Activated CD4-positive, alpha-beta T cell treated with anti-CD3 and anti-CD28 coated beads for 1 hour (primary cell): ENCODE measurements at places on chromosomes 1 and 21.

DNA sequence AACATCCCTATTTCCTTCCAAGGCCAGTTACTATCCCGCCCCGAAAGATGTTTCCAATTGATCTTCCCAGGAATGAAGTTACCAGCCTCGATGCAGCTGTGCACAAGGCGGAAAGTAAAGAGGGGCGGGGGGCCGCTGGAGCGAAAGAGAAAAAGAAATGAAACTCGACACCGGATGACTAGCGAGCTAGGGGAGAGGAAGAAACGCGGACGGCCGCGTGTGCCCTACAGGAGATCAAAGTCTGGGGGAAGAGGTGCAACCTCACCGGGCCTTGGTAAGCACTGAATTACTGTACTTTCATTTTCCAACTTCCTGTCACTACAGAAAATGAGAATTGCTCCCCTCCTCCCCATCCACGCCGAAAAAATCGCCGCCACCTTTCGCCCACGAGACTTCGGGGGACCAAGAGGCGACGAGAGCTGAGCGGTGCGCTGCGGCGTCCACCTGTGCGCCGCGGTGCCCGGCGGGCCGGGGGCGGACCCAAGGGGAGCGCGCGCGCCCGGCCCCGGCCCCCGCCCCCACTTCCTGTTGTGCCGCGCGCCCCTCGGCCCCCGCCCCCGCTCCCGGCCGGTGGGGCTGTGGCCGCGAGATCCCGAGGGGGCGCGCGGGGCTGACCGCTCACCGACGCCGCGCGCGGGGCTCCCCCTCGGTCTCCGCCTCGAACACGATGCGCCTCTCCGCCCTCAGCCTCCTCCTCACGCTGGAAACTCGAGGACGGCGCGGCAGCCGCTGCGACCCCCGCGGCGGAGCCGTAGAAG lies 622 bp downstream of the ELK4 start:
- DNase-seq: peak; percentile 75

GRCh38 chr1:40312238-40313205 lies 4.6 kb downstream of the COL9A2 start:
- no peak for DNase-seq

DNA sequence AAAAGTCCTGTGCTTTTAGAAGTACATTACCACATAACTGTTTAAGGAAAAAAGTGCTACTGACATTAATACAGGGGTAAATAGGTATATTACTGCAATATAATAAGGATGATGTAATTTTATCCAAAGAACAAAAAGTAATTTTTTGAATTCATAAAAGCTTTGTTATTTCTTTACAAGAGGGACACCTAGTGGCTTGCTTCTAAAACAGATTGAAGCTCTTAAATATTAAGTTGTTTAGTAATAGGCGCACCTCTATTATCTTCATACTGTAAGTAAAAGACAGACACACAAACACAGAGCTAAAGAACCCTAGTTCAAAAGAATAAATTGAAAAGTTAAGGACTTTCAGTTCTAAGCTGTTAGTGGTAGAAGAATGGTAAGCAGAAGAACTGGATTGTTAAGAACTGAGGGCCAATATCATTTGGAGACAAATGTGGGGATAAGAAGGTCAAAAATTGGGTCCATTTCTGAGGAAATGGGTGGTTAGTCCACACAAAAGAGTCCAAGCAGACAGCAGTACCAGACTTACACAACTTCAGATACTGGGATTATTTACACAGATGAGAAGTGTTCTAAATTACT lies 15.4 kb downstream of the ZNHIT6 start:
- DNase-seq: no peak

DNA sequence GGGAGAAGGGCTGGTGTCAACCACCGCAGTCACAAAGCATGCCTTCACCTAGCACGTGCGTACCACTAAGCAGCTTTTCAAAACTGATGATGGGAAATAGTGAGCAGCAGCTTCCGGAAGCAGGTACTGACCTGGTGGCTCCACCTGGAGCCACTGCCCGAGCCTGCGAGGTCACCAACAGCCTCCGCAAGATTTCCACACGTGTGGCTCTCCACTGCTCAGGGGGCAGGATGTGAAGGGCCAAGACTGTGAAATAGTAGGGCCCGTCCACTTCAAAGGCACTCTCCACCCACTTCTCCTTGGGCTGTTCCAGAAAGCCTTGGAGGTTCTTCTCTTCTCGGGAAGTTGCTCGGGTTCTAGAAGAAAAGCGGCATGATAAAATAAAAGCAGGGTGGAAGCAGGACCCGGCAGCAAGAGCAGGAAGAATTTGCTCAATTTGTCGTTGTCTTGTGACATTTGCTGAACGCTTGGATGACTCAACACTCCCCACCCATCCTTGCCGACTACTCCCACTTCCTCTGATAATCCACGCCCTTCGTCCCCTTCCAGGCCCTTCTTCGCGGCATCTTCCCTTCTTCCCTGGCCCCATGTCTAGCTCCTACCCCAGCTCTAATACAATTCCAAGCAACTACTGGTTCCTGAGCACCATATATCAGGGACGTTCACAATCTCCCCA lies 124.9 kb upstream of the IFFO2 start:
- DNase-seq: no peak

DNA sequence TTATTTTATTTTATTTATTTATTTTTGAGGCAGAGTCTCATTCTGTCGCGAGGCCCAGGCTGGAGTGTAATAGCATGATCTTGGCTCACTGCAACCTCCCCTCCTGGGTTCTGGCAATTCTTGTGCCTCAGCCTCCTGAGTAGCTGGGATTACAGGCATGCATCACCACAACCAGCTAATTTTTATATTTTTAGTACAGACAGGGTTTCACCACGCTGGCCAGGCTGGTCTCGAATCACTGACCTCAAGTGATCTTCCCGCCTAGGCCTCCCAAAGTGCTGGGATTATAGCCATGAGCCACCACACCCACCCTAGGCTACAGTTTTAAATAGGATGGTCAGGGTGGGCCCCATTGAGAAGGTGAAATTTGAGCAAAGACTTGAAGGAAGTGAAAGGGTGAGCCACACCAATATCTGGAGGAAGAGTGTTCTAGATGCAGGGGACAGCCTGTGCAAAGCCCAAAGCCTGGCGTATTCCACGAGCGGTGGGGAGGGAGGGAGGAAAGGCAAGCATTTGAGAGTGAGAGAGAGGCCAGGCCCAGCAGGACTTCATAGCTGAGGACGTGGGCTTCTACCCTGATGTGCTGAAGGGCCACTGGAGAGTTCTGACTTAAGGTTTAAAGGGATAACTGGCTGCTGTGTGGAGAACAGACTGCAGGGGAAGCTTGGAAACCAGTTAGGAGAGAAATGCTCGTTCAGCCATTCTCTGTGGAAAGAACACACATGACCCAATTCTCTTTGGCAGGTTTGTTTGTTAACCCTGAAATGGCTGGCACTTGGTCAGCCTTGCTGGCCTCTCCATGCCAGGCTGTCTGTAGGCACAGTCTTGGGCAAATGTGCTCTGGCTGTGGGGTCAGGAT lies 62.6 kb upstream of the FAM20B start:
- DNase-seq: no peak
